ENCODE measurements at places on chromosomes 12 and 14.

GRCh38 chr14:30551460-30551859, 7.5 kb upstream of the G2E3 start:
- H3K36me3 ChIP-seq, result no peaks in the 10 kb centered on the region
- no peak for DNase-seq
- H3K27me3 ChIP-seq, result no peaks in the 10 kb centered on the region
- H3K4me3 ChIP-seq, result no peak overlapping the region
- peaks cover 35% of the 10 kb centered on the region for H3K4me1 ChIP-seq

- H3K27ac ChIP-seq, result peak overlapping the region; percentile 12
- H3K36me3 ChIP-seq, result no peaks in the 10 kb centered on the region
- peaks cover 19% of the 10 kb centered on the region for H3K4me1 ChIP-seq
- DNase-seq, result peak; percentile 59
- H3K27me3 ChIP-seq, result no peaks in the 10 kb centered on the region
These were observed 238.8 kb downstream of the PAWR start for GRCh38 chr12:79451978-79452377.

DNA sequence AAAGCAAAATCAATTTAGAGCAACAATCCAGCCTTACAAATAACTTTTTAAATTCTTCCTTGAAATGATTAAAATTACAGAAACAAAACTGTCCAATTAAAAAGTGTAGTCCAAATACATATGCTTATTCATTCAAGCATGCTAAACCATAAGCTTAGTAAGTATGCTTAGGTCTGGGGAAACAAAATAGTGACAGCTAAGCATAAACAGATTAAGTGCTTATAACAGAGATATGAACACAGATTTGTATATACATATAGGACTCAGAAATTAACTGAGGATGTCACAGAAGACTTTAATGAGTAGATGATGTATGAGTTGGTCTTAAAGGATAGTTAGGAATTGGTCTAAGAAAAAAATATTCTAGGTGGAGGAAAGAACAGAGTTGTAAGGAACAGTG, 41.8 kb downstream of the SCAF11 start:
- no peaks in the 10 kb centered on the region for H3K4me1 ChIP-seq
- no peaks in the 10 kb centered on the region for H3K27me3 ChIP-seq
- no peak overlapping the region for H3K27ac ChIP-seq
- no peak overlapping the region for H3K4me3 ChIP-seq

GRCh38 chr12:57046947-57047890, 2.7 kb downstream of the MYO1A start:
- H3K4me1 ChIP-seq, result no peaks in the 10 kb centered on the region
- no peak overlapping the region for H3K27ac ChIP-seq
- H3K27me3 ChIP-seq, result no peaks in the 10 kb centered on the region
- H3K4me3 ChIP-seq, result no peak overlapping the region
- no peaks in the 10 kb centered on the region for H3K36me3 ChIP-seq

DNA sequence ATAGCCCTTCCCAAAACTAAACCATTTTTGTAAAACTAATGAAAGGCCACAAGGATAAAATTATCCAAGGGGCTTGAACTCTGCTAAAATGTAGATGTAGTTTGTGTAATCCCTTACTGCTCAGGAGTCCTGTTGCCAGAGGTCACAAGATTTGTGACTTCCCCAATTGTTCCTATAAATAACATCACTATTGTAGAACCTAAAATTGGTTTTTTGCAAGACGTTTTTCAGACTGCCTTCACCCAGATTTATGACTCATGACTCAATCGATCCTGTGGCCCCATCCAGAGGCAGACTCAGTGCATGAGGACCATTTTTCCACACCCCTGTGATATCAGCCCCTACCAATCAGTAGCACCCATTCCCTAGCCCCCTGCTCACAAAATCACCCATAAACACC, 61.5 kb upstream of the RASSF8 start:
- no peak for DNase-seq
- no peak overlapping the region for H3K4me3 ChIP-seq
- no peaks in the 10 kb centered on the region for H3K27me3 ChIP-seq
- H3K4me1 ChIP-seq, result no peaks in the 10 kb centered on the region
- no peak overlapping the region for H3K27ac ChIP-seq
- no peaks in the 10 kb centered on the region for H3K36me3 ChIP-seq

DNA sequence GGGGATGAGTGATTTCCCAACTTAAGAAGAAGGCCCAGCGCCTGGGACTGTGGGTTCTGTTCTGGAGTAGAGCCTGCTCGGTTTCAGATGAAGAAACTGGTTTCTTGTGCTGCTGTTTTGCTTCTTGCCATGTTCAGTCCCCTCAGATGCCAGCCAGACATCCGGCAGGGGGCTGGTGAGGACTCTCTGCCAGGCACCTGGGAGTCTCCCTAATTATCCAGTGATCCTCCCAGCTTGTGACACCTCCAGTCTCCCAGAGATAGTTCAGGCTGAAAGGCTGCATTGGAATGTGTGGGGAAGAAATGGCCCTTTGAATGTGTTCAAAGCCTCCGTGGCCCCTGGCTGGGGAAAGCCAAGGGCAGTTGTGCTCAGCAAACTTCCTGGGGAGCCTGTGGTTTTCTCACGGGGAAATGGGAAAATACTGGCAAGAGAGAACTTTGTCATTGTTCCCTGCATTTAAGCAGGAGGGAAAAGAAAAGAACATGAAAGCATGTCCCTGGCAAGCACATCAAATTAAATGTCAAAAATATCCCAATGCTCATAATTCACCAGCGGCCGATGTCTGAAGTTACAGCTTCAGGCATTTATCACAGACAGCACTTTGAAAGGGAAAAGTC, 8.5 kb upstream of the SERPINA12 start:
- no peak for DNase-seq
- no peaks in the 10 kb centered on the region for H3K36me3 ChIP-seq
- H3K27me3 ChIP-seq, result no peaks in the 10 kb centered on the region
- no peak overlapping the region for H3K27ac ChIP-seq
- H3K4me3 ChIP-seq, result no peak overlapping the region
- no peaks in the 10 kb centered on the region for H3K4me1 ChIP-seq

DNA sequence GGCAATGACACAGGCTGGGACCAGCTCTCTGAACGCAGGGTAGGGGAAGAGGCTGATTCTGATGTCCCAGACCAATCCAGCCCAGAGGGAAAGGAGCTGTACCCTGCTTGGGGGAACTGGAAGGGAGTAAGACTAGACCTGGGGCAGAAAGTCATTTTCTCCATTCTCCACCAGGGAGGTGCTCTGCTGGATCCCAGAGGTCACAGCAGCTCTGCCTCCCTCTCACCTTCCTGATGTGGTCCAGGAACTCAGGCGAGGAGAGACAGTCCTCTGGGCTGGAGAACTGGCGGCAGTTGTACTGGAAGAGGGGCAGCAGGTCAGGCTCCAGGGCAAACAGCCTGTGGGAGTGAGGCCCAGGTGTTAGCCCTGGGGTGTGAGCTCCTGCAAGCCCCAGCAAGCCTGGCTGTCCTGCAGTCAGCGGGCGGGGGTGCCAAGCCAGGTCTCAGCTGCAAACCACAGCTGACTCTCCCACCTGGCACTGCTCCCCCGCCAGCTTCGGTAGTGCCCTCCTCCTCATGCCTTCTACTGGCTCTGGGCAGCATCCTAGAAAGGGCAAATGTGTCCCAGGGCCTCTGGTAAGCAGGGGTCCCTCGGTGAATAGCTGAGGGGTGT, 1.9 kb downstream of the NGB start:
- peaks cover 22% of the 10 kb centered on the region for H3K27me3 ChIP-seq
- H3K27ac ChIP-seq, result no peak overlapping the region
- no peak for DNase-seq
- peaks cover 4% of the 10 kb centered on the region for H3K4me1 ChIP-seq
- no peak overlapping the region for H3K4me3 ChIP-seq

- no peaks in the 10 kb centered on the region for H3K27me3 ChIP-seq
- DNase-seq, result no peak
- peak overlapping the region; percentile 92 for H3K27ac ChIP-seq
- peak overlapping the region; percentile 99 for H3K4me3 ChIP-seq
- peaks cover 20% of the 10 kb centered on the region for H3K36me3 ChIP-seq
These were observed 991 bp upstream of the RCOR1 start for GRCh38 chr14:102591372-102591943.

DNA sequence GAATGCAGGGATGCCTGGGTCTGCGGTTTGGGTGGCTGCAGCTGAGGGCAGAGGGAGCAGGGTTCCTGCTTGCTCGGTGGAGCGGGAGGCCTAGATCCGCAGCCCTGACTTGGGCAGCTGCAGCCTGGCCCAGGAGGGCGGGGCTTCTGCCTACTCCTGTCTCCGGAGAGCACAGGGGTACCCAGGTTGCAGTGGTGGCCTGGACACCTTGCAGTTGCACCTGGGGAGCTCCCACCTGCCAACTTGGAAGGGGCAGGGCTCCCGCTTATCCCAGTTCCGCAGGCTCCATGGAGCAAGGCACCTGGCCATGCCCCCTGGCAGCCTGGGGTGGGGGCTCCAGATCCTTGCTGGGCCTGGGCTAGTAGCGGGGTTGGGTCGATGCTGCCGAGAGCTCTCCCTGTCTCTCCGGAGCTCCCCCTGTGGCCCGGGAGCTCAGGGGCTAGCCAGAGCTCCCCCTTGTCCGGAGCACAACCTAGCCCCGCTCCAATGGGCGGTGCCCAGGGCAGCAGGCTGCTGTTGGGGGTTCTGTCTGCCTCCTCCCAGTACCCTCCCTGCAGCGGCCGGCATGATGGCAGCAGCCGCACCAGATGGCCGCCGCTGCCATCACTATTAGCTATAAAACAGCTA, 136.4 kb downstream of the PTPRR start:
- no peaks in the 10 kb centered on the region for H3K4me1 ChIP-seq
- peak; percentile 36 for DNase-seq
- H3K27ac ChIP-seq, result no peak overlapping the region

GRCh38 chr14:79704041-79704807, 507.1 kb downstream of the DIO2 start:
- no peak overlapping the region for H3K27ac ChIP-seq
- H3K27me3 ChIP-seq, result no peaks in the 10 kb centered on the region
- no peaks in the 10 kb centered on the region for H3K4me1 ChIP-seq
- H3K36me3 ChIP-seq, result no peaks in the 10 kb centered on the region
- no peak overlapping the region for H3K4me3 ChIP-seq

DNA sequence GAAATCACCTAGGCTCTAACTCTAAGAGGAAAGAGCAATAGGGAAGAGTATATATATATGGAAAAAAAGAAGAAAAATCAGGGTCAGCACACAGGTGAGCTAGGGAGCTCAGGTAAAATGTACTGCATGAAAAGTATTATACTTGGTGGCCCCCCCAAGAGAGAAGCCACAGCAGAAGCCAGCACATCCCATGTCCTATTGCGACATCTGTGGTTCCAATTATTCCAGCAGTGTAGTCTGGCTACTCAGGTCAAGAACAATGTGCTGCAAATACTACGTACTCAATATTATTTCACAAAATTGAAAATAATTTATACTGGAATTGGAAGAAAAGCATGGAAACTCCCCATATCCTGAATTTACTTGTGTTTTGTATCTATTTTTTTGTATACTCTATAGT, 85.5 kb downstream of the CEP83 start:
- no peak for DNase-seq
- no peaks in the 10 kb centered on the region for H3K27me3 ChIP-seq
- H3K27ac ChIP-seq, result no peak overlapping the region
- H3K4me3 ChIP-seq, result no peak overlapping the region

- DNase-seq, result no peak
- peaks cover 51% of the 10 kb centered on the region for H3K36me3 ChIP-seq
- no peaks in the 10 kb centered on the region for H3K27me3 ChIP-seq
- no peak overlapping the region for H3K27ac ChIP-seq
- H3K4me1 ChIP-seq, result no peaks in the 10 kb centered on the region
- no peak overlapping the region for H3K4me3 ChIP-seq
These were observed 74.6 kb downstream of the SCARB1 start for GRCh38 chr12:124788936-124789555.

DNA sequence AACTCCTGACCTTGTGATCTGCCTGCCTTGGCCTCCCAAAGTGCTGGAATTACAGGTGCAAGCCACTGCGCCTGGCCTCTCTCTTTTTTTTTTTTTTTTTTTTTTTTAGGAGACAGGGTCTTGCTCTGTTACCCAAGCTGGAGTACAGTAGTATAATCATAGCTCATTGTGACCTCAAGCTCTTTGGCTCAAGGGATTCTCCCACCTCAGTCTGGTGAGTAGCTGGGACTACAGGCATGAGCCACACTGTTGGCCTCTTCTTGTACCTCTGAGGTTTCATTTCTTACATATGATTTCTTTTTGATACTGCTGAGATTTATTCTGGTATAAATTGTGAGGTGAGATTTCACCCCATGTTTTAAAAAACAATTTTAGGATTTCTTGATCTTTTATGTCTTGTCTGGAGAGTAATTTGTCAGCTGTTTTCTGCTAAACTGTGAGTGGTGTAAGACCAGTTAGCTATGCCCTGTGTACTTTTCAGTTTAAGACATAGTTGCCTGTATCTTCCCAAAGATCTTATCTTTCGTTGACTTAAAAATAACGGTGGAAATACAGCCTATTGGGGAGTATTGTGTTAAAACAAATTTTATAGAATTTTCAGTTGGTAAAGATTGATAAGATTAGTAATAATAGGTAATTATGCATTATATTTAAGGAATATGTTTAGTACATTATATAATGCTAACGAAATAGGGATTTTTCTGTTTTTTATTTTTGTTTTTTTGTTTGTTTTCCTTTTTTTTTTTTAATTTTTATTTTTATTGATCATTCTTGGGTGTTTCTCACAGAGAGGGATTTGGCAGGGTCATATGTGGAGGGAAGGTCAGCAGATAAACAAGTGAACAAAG, 31.7 kb downstream of the WDR20 start:
- no peak overlapping the region for H3K4me3 ChIP-seq
- no peaks in the 10 kb centered on the region for H3K27me3 ChIP-seq
- H3K27ac ChIP-seq, result no peak overlapping the region
- H3K4me1 ChIP-seq, result peaks cover 4% of the 10 kb centered on the region

DNA sequence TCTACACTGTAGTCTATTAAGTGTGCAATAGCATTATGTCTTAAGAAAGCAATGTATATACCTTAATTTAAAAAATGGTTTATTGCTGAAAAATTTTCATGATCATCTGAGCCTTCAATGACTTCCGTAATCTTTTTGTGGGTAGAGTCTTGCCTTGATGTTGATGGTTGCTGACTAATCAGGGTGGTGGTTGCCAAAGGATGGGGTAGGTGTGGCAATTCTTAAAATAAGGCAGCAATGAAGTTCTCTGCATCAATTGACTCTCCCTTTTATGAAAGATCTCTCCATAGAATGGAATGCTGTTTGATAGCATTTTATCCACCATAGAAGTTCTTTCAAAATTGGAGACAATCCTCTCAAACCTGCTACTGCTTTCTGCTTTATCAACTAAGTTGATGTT, 41.1 kb downstream of the BBS10 start:
- H3K4me3 ChIP-seq, result no peak overlapping the region

DNA sequence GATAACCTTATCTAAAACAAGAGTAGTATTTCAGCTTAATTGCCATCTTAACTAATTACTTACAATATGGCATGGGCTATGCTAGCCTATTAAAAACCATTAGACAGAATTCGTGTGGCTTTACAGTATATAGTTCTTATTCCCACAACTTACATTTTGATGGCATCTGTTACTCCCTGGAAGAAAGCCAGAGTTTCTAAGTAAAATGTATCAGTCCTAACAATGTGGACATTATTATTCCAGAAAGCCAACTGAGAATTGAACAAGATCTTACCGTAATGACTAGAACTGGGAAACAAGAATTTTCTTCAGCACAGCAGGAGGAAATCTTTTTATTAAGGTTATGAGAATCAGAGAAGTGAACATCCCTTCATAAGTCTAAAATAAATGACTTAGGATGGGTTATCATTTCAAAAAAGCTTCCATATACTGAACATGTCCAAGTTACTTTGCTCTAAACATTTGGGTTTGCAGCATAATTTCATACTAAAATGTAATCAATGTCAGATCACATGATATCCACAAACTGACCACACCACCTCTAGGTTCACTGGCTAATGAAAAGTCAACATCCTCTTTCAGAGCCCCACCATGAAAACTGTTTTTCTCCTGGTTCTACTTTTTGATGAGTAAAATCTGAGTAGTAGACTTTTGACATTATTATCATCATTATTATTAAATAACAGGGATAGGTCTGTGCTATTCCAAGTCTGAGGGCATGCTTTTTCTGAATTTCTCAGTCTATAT, 179.7 kb downstream of the SSPN start:
- H3K27ac ChIP-seq, result peak overlapping the region; percentile 28
- H3K27me3 ChIP-seq, result no peaks in the 10 kb centered on the region
- H3K4me1 ChIP-seq, result peaks cover 13% of the 10 kb centered on the region
- DNase-seq, result no peak
- H3K36me3 ChIP-seq, result no peaks in the 10 kb centered on the region

Measured in RWPE2 (cell line).